Vagina (tissue), 2 donors: ENCODE measurements at places on chromosomes 16 and 17.

- no peak for DNase-seq
Measured at GRCh38 chr16:78244131-78244895, 144.9 kb downstream of the WWOX start.

DNA sequence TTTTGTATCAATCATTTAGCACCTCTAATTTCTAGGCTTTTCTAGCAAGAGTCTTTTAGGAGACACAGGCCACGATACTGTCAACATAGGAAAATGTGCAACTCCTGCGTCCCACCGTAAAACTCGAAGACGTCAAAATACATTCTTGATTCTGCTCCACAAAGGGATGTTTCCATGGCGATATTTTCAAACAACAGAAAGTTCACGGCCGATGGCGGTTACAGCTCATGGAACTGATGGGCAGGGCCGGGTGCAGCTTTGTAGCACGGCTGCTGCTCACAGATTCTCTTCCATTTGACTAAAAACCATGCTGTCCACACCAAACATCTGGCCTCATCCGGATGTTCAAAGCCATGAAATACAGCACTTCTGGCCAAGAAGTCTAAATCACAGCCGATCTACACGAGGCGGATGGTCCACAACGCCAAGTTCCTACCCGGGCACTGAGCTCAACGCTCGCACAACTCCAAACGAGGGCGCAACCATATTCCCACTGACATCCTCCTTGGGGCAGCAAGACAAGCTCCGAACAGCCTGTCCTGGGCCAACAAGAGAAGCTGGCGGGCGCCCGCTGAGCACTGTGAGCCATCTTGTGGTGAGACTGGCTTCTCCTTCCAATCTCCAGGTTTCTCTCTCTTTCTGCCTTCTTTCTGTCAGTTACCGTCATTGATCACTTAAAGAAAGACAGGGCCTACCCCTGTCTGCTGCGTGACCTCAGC, 79.8 kb downstream of the ZNF778 start:
- no peak for DNase-seq

- no peak for DNase-seq
Measured at GRCh38 chr16:633336-634050, 2.6 kb downstream of the METTL26 start.

- no peak for DNase-seq
Measured at GRCh38 chr17:31582151-31582907, 190.9 kb downstream of the RAB11FIP4 start.

- DNase-seq, result no peak
Measured at GRCh38 chr17:2466931-2467330, 44.8 kb downstream of the METTL16 start.
